ENCODE measurements at places on chromosomes 3 and 15. TPM values are rescaled to one million over a fixed set of nuclear protein-coding genes. Genes with fewer than 3 reads are reported as not detected.

Gene TMEM207
- not detected for total RNA-seq

Gene AGTR1
- not detected for total RNA-seq

Gene GP9
- total RNA-seq, result not detected

Gene SOX14
- not detected for total RNA-seq

Gene CCR9
- total RNA-seq, result 0.15 TPM

Gene SPESP1
- 0.23 TPM for total RNA-seq

Gene GOLGA6L26
- not detected for total RNA-seq

Gene KNG1
- total RNA-seq, result not detected

Gene COMMD2
- total RNA-seq, result 32.9 TPM

Gene FOXL2
- not detected for total RNA-seq

Gene CYP8B1
- total RNA-seq, result not detected

Gene FOXL2NB
- not detected for total RNA-seq

Gene ST8SIA2
- not detected for total RNA-seq

Gene FOXB1
- 0.54 TPM for total RNA-seq

Gene COLQ
- 4.3 TPM for total RNA-seq

Gene LOXL1
- total RNA-seq, result 3.4 TPM

Gene TRPM1
- total RNA-seq, result not detected

Gene HIGD2B
- not detected for total RNA-seq

Gene NCEH1
- 5.0 TPM for total RNA-seq

Gene GRK7
- total RNA-seq, result not detected

Gene CFAP100
- not detected for total RNA-seq

Gene CYP19A1
- not detected for total RNA-seq

Gene HCN4
- total RNA-seq, result not detected

Gene DAPK2
- 0.87 TPM for total RNA-seq

Gene TMC3
- not detected for total RNA-seq

Gene C3orf62
- 13.5 TPM for total RNA-seq

Gene IQCF5
- total RNA-seq, result not detected

Gene SYNPR
- not detected for total RNA-seq

Gene SUCNR1
- not detected for total RNA-seq

Gene C3orf70
- not detected for total RNA-seq

Gene UACA
- total RNA-seq, result 4.1 TPM

Gene GAP43
- not detected for total RNA-seq

Gene CCRL2
- total RNA-seq, result 5.8 TPM

Gene SLC27A2
- total RNA-seq, result 11.4 TPM
